ENCODE measurements at places on chromosomes 1 and 21. TPM values are rescaled to one million over a fixed set of nuclear protein-coding genes. Genes with fewer than 3 reads are reported as not detected.
A peak's percentile ranks its signal among the peaks of the same experiment; 100 is the strongest.

ST6GALNAC3 gene
- 21.7 TPM for total RNA-seq

HAO2 gene
- total RNA-seq, result not detected

HSPA6 gene
- total RNA-seq, result 0.45 TPM

SLC25A24 gene
- 35.0 TPM for total RNA-seq

PROK1 gene
- not detected for total RNA-seq

SYTL1 gene
- total RNA-seq, result 15.6 TPM

NCF2 gene
- total RNA-seq, result 0.29 TPM

FOXD2 gene
- 47.5 TPM for total RNA-seq

BLACAT1 gene
- not detected for total RNA-seq

FABP3 gene
- total RNA-seq, result not detected

CHAF1B gene
- 0.58 TPM for total RNA-seq

- H3K36me3 ChIP-seq, result no peaks in the 10 kb centered on the region
- no peak for DNase-seq
- no peak overlapping the region for H3K27ac ChIP-seq
- no peaks in the 10 kb centered on the region for H3K27me3 ChIP-seq
Observed at GRCh38 chr21:32249511-32250280, 29.2 kb downstream of the MIS18A start.

- no peak for DNase-seq
- H3K4me1 ChIP-seq, result no peaks in the 10 kb centered on the region
- no peaks in the 10 kb centered on the region for H3K36me3 ChIP-seq
- no peak overlapping the region for H3K4me3 ChIP-seq
- H3K27me3 ChIP-seq, result peaks cover 10% of the 10 kb centered on the region
- H3K27ac ChIP-seq, result no peak overlapping the region
Observed at GRCh38 chr1:226432586-226433340, 24.9 kb upstream of the PARP1 start.

DNA sequence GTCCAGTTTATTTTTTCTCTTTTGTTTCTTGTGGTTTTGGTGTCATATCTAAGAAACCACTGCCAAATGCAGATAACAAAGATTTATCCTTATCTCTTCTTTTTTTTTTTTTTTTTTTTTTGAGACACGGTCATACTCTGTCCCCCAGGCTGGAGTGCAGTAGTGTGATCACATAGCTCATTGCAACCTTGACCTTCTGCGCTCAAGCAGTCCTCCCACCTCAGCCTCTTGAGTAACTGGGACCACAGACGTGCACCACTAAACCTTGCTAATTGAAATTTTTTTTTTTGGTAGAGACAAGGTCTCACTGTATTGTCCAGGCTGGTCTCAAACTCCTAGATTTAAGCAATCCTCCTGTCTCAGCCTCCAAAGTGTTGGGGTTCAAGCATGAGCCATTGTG lies 8.9 kb downstream of the SLC66A1 start:
- DNase-seq, result no peak
- no peak overlapping the region for H3K4me3 ChIP-seq
- peaks cover 70% of the 10 kb centered on the region for H3K36me3 ChIP-seq
- H3K27ac ChIP-seq, result no peak overlapping the region
- peaks cover 12% of the 10 kb centered on the region for H3K4me1 ChIP-seq
- H3K27me3 ChIP-seq, result no peaks in the 10 kb centered on the region

- H3K4me3 ChIP-seq, result no peak overlapping the region
- H3K27ac ChIP-seq, result no peak overlapping the region
- DNase-seq, result no peak
Observed at GRCh38 chr1:40305451-40305850, 11.6 kb downstream of the COL9A2 start.

GRCh38 chr1:96641282-96641681 lies 80.3 kb upstream of the PTBP2 start:
- no peaks in the 10 kb centered on the region for H3K4me1 ChIP-seq
- DNase-seq, result no peak
- H3K27ac ChIP-seq, result no peak overlapping the region
- H3K27me3 ChIP-seq, result no peaks in the 10 kb centered on the region
- H3K36me3 ChIP-seq, result no peaks in the 10 kb centered on the region

DNA sequence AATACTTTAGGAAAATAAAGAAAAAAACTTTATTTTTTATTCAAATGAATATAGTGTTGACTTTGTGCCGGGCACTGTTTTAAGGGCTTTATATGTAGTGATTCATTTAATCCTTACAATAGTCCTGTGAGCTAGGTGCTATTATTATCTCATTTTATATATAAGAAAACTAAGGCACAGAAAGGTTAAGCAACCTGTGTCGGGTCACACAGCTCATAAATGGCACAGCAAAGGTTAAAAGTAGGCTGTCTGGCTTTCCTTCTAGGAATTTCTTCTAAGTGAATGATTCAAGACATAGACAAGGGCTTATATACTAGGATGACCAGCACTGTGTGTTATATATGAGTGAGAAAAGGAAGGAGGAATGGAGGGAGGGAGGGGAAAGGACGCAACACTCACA lies 35.4 kb downstream of the SEC16B start:
- no peaks in the 10 kb centered on the region for H3K4me1 ChIP-seq
- no peak for DNase-seq
- H3K27ac ChIP-seq, result no peak overlapping the region

DNA sequence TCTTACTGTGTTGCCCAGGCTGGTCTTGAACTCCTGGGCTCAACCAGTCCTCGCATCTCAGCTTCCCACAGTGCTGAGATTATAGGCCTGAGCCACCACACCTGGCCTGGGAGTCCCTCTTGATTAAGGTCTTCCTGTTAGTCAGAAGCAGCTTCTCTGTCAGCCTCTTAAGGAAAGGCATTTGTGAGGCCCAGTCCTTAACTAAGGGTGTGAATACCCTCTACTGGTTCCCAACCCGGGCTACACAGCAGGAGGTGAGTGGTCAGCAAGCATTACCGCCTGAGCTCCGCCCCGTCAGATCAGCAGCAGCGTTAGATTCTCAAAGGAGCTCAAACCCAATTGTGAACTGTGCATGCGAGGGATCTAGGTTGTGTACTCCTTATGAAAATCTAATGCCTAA lies 117.2 kb downstream of the DYRK1A start:
- no peak overlapping the region for H3K27ac ChIP-seq
- H3K4me1 ChIP-seq, result peaks cover 14% of the 10 kb centered on the region
- no peaks in the 10 kb centered on the region for H3K27me3 ChIP-seq
- H3K4me3 ChIP-seq, result no peak overlapping the region
- H3K36me3 ChIP-seq, result peaks cover 61% of the 10 kb centered on the region

GRCh38 chr21:24220446-24220845 lies 1386.8 kb downstream of the MRPL39 start:
- no peaks in the 10 kb centered on the region for H3K36me3 ChIP-seq
- H3K4me1 ChIP-seq, result no peaks in the 10 kb centered on the region
- no peak for DNase-seq
- H3K27ac ChIP-seq, result no peak overlapping the region
- H3K4me3 ChIP-seq, result no peak overlapping the region
- H3K27me3 ChIP-seq, result no peaks in the 10 kb centered on the region

GRCh38 chr1:169326956-169327268 lies 40.7 kb downstream of the NME7 start:
- no peaks in the 10 kb centered on the region for H3K4me1 ChIP-seq
- H3K4me3 ChIP-seq, result no peak overlapping the region
- DNase-seq, result no peak
- H3K36me3 ChIP-seq, result no peaks in the 10 kb centered on the region
- no peaks in the 10 kb centered on the region for H3K27me3 ChIP-seq

- no peaks in the 10 kb centered on the region for H3K36me3 ChIP-seq
- H3K4me3 ChIP-seq, result no peak overlapping the region
- H3K27ac ChIP-seq, result peak overlapping the region; percentile 75
- H3K27me3 ChIP-seq, result no peaks in the 10 kb centered on the region
Observed at GRCh38 chr1:113210248-113210647, 137.2 kb downstream of the LRIG2 start.

DNA sequence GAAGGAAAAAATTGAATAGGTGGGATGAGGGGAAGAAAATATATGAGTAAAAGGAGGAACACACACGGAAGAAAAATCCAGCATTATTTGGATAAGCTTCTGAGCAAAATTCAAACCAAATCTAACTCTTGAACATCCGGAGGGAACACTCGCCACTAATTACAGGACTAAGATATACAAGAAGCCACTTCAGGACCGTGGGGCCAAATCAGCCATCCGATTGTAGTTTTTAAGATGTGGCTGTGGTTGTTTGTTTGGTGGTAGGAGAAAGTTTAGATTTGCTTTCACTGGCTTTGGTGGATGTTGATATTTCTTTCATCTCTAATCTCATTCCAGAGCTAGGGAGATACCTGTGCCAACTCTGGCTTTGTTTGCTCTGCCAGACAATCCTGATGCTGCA lies 43.7 kb upstream of the ADAMTS1 start:
- H3K4me3 ChIP-seq, result no peak overlapping the region
- H3K4me1 ChIP-seq, result no peaks in the 10 kb centered on the region
- H3K36me3 ChIP-seq, result no peaks in the 10 kb centered on the region
- H3K27ac ChIP-seq, result no peak overlapping the region

GRCh38 chr1:46168477-46168876 lies 6.4 kb upstream of the TSPAN1 start:
- peak; percentile 14 for DNase-seq
- peaks cover 30% of the 10 kb centered on the region for H3K4me1 ChIP-seq
- no peaks in the 10 kb centered on the region for H3K36me3 ChIP-seq

DNA sequence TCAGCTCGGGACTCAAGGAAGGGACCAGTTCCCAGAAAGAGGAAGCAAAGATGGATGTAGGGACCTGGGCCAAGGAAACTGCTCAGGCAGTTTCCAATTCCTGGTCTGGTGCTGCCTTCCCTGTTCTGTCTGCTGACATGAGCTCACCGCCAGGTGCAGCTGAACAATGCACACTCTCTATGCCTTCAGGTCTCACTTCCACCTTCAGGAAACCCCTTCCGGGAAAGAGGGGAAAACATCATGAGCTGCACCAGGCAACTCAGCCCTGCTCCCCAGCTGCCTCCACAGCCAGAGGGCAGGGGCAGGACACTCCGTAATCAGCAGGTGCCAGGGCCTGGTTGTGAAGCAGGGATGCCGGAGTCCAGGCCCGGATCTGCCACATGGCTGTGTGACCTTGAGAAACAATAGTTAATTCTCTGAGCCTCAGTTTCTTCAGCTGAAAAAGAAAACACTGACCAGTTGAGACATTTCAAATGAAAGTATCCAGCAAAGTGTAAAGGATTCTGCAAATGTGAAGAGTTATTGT lies 27.8 kb downstream of the SMIM12 start:
- H3K27me3 ChIP-seq, result no peaks in the 10 kb centered on the region
- peak; percentile 23 for DNase-seq
- no peak overlapping the region for H3K4me3 ChIP-seq
- no peaks in the 10 kb centered on the region for H3K4me1 ChIP-seq
- H3K27ac ChIP-seq, result no peak overlapping the region

GRCh38 chr1:2373551-2374251 lies 17.7 kb downstream of the MORN1 start:
- no peak for DNase-seq
- no peak overlapping the region for H3K27ac ChIP-seq
- H3K36me3 ChIP-seq, result peaks cover 28% of the 10 kb centered on the region
- no peaks in the 10 kb centered on the region for H3K27me3 ChIP-seq

GRCh38 chr1:117985973-117986372 lies 56.4 kb downstream of the WDR3 start:
- no peak for DNase-seq
- H3K27me3 ChIP-seq, result no peaks in the 10 kb centered on the region
- no peaks in the 10 kb centered on the region for H3K36me3 ChIP-seq
- no peak overlapping the region for H3K4me3 ChIP-seq

GRCh38 chr1:178625695-178626094 lies 99.3 kb upstream of the RALGPS2 start:
- no peak overlapping the region for H3K4me3 ChIP-seq
- DNase-seq, result no peak
- H3K27me3 ChIP-seq, result no peaks in the 10 kb centered on the region

- H3K27ac ChIP-seq, result no peak overlapping the region
- no peaks in the 10 kb centered on the region for H3K27me3 ChIP-seq
- H3K36me3 ChIP-seq, result no peaks in the 10 kb centered on the region
- no peaks in the 10 kb centered on the region for H3K4me1 ChIP-seq
- H3K4me3 ChIP-seq, result no peak overlapping the region
- DNase-seq, result no peak
Observed at GRCh38 chr1:14553711-14554110, 44.8 kb upstream of the KAZN start.

DNA sequence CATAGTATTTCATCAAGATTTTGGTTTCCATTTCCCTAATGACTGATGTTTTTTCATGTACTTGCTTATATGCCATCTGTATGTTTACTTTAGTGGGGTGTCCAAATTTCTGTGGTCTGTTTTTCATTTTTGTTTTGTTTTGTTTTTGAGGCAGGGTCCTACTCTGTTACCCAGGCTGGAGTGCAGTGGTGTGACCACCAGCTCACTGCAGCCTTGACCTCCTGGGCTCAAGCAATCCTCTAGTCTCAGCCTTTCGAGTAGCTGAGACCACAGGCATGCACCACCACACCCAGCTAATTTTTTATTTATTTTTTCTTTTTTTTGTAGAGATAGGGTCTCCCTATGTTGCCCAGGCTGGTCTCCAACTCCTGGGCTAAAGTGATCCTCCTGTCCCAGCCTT lies 378.0 kb upstream of the VAMP3 start:
- H3K4me3 ChIP-seq, result no peak overlapping the region
- H3K27ac ChIP-seq, result no peak overlapping the region
- H3K4me1 ChIP-seq, result no peaks in the 10 kb centered on the region

DNA sequence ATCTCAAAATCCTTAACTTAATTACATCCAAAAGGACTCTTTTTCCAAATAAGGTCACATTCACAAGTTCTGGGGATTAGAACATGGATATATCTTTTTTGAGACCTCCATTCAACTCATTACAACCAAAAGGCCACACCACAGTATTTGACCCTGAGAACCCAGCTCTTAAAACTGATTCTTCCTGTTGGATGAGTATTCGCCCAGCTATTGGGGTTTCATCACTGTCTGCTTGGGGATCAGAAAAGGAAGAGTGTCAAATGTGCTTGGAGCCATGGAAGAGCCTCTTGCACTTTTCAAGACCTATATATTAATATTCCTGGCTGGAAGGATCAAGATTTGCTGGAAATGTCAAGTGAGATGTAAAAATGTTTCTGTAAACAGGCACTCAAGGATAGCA lies 5.4 kb upstream of the TINAGL1 start:
- H3K4me1 ChIP-seq, result peaks cover 34% of the 10 kb centered on the region
- H3K27ac ChIP-seq, result no peak overlapping the region
- no peaks in the 10 kb centered on the region for H3K36me3 ChIP-seq
- H3K4me3 ChIP-seq, result no peak overlapping the region

- no peak overlapping the region for H3K4me3 ChIP-seq
- H3K27me3 ChIP-seq, result no peaks in the 10 kb centered on the region
- no peak for DNase-seq
- H3K36me3 ChIP-seq, result no peaks in the 10 kb centered on the region
Observed at GRCh38 chr21:44397431-44398031, 44.1 kb downstream of the TRPM2 start.

DNA sequence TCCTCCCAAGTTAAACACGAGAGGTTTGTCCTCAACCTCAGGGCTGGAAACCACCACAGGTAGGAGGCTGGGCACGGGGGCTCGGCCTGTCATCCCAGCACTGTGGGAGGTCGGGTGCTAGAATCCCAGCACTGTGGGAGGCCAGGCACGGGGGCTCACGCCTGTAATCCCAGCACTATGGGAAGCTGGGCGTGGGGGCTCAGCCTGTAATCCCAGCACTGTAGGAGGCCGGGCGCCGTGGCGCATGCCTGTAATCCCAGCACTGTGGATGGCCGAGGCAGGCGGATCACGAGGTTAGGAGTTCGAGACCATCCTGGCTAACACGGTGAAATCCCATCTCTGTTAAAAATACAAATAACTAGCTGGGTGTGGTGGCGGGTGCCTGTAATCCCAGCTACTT lies 6.7 kb upstream of the CDK11A start:
- H3K4me3 ChIP-seq, result no peak overlapping the region
- H3K27ac ChIP-seq, result no peak overlapping the region
- no peak for DNase-seq
- H3K27me3 ChIP-seq, result no peaks in the 10 kb centered on the region

All from stomach (tissue), 19 donors.